ENCODE measurements at places on chromosomes 12 and 14. TPM values are rescaled to one million over a fixed set of nuclear protein-coding genes. Genes with fewer than 3 reads are reported as not detected.

DNA sequence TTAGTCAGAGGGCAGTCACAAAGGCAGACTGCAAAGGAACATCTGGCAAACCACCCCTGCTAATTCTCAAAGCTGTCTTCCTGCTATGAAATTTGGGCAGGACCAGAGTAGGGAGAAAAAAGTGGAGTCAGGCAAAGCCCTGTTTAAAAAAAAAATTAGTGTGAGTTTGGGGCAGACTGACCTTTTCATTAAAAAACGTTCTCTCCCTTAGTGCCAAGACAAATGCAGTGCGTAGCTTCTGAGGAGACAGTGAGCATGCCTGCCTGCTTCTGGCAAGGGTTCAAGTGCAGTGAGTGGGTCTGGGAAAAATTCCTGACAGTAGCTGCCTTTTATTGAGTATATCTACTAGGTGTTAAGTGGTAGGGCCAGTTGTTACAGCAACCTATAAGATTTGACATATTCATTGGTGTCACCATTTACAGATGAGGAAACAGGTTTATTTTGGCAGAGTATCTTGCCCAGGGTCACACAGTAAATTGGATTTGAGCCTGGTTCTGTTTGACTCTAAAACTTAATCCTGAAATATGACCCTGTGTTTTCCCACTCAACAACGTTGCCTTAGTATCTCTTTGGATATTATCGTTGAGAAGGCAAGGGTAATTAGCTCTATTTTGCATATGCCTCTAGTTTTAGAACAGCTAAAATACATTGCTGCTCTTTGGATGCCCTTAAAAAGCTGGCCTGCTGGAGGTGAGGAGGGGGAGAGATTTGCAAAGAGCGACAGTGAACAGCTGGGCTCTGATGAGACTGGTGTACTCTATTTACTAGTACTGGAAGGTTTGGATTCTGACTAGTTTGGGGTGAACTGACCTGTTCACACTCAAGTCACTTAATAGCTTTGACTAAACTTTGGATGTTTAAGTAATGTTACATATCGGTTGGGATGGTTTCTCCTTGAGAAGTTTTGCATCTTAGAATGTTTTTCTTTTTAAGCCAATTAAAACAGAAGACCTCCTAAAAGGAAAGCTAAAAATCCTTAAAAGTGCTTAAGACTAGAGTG lies 72.8 kb downstream of the PAPOLA start:
- DNase-seq = no peak

DNA sequence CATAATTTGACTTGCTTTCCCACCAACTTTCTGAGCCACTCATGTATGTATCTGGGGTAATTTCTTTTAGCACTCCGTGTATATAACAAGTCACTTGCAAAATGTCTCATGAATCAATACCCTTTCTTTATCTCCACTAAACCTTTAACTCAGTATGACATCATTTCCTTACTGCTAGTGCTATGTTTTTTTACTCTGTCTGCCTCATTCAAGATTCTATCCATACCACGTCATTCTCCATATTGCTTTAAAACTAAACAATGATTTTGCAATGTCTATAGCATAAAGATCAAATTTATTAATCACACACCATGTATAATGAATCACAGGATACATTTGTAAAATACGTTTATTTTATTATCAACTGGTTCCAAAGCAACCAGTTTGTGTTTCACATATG lies 178.2 kb downstream of the PIK3C2G start:
- no peak for DNase-seq

GRCh38 chr14:89419973-89420482 lies 3.0 kb upstream of the FOXN3 start:
- DNase-seq = no peak

- DNase-seq = no peak
Measured at GRCh38 chr12:89163918-89164317, 188.4 kb downstream of the DUSP6 start.

The COX8C gene
- total RNA-seq = not detected
